ENCODE measurements at places on chromosomes 16 and 17. TPM values are rescaled to one million over a fixed set of nuclear protein-coding genes. Genes with fewer than 3 reads are reported as not detected.
A peak's percentile ranks its signal among the peaks of the same experiment; 100 is the strongest.

DNA sequence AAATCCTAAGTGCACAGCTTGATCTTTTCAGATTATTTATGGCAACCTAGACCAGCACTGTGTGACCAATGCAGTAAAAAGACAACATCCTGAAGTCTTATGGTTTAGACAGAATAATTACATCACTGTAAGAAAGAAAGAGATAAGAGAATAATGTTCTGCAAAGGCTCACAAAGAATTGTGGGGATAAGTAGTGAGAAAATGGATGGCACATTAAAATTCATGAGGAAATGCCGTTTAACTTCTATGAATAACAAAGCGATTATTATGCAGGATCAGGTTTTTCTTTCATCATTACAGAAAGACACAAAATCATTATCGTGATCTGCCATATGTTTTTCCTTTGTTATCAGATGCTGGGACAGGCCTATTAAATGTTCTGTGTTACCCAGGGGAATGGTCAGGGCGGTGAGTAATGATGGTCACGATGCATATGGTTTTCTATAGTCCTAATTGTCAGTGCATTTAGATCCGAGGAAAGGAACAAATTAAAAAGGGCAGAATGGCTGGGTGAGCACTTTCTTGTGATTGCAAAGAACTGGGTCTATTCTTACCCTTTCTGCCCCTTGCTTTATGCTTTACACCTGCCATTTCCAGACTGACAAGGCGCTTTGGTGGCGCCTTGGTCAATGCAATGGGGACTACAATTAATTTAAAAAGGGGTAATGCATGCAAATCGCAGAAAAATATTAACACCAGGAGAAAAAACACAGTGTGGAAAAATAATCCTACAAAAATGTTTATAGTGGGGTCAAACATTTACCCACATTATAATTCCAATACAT is 18.1 kb upstream of the DHX40 start:
- no peak for DNase-seq

GRCh38 chr17:6666077-6666521 is 14.5 kb downstream of the C17orf100 start:
- peak; percentile 60 for DNase-seq

DNA sequence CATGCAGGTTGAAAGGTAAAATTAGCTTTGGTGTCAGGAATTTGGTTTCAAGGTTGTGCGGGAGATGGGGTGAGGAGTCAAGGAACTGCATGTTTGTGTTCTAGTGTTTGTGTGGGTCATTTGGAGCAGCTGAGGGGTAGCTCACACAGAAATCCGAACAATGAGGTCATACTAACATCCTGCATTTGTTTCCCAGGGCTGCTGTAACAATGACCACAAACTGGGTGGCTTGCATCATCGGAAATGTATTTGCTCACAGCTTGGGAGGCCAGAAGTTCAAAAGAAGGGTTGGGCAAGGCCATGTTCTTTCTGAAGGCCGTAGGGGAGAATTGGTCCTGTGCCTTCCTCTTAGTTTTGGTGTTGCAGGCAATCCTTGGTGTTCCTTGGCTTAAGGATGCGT is 287.4 kb downstream of the HAPSTR1 start:
- DNase-seq, result no peak

DNA sequence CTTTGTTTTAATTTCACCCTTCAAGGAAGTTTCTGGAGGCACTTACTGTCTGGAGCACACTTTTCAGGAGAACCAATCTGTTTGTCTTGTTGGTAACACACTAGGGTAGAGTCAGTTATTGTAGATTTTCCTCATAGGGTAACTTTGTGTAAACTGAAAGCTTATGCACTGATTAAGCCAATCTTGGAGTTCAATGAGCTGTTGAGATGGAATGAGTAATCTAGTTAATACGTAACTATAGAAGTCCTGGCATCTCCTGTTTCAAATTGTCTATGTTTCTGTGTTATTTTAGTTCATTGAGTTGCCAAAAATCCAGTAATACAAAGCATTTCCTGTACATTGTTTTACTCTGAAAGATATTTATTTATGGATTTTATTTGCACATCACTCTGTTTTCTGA is 111.6 kb upstream of the HAS3 start:
- DNase-seq, result peak; percentile 95

DNA sequence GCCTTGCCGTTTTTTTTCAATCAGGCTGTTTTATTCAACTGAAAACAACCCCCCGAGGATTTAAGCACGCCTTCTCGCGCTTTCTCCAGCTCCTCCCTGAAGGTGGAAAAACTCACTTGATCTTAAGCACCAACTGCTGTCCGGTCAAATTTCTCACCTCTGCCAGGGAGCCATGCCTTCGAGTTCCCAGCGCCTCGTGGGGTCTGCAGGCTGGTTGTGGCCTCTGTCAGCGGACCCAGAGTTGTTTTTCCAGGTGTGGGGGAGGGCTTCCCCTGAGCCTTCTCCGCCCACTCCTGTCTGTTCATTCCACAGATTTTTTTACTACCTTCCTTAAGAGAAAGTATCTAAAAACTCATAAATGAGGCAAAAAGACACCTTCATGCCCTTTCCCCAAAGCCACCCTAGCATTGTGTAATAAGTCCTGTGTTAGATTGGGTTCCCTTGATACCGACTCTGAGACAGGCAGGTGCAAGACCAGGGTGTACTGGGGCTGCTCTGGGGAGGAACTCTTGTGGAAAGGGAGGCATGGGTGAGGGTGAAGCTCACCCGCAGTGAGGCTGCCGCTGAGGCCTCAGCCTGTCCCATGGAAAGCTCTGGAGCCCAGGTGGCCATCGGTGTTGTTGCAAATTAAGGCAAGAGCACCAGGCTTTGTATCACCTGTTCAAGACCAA is 101.6 kb downstream of the AXIN2 start:
- DNase-seq, result no peak

- DNase-seq, result peak; percentile 56
These were observed 14.6 kb upstream of the CSNK1D start for GRCh38 chr17:82287868-82288801.

GRCh38 chr16:20928774-20929411 is 28.3 kb downstream of the LYRM1 start:
- peak; percentile 30 for DNase-seq

DNA sequence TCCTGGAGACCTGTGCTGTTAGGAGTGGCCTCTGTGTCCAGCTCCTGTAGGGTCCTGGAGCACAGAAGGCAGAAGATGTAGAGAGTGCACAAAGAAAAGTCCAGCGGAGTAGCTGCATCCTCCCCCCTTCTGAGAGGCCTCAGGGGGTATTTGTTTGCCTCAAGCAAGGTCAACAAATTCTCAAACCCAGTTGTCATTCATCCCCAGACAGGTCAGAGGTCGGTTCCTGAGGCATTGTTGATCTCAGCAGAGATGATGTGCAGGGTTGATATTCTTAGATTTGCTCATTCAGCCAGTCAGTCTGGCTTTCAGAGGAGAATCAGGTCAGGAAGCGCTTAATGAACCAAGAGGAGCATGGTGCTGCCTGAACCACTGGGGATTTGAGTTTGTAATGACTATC is 8.3 kb upstream of the RBFOX1 start:
- DNase-seq, result no peak

- DNase-seq, result no peak
These were observed 19.0 kb downstream of the ELAC2 start for GRCh38 chr17:12998874-12999273.

DNA sequence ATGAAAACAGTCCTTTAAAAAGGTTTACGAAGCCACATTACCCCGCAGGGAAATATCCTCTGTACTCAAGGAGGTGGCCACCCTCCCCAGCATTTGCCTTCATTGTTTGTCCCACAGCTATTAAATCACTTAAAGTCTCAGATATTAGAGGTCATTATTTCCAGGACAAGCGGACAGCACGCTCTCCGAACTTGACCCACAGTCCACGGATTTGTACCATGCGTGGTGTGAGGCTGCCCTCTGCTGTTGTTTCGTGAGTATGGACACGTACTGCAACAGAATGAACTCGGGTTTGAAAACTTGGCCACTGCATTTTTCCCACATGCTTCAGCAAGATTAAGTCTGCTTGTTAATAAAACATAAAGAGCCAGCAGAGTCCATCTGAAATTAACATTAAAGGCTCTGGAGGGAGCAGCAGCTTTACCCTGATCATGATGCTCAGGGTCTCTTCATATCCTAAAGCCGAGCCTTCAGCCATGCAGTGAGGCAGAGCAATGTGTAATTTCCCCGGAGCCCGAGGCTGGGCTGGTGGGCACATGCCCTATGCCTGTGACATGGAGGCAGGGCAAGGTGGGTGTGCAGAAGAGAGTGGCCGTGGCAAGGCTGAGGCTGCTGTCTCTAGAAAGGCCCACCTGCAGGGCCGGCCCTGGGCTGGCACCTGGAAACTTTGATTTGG is 19.7 kb downstream of the MEAK7 start:
- DNase-seq, result peak; percentile 23

DNA sequence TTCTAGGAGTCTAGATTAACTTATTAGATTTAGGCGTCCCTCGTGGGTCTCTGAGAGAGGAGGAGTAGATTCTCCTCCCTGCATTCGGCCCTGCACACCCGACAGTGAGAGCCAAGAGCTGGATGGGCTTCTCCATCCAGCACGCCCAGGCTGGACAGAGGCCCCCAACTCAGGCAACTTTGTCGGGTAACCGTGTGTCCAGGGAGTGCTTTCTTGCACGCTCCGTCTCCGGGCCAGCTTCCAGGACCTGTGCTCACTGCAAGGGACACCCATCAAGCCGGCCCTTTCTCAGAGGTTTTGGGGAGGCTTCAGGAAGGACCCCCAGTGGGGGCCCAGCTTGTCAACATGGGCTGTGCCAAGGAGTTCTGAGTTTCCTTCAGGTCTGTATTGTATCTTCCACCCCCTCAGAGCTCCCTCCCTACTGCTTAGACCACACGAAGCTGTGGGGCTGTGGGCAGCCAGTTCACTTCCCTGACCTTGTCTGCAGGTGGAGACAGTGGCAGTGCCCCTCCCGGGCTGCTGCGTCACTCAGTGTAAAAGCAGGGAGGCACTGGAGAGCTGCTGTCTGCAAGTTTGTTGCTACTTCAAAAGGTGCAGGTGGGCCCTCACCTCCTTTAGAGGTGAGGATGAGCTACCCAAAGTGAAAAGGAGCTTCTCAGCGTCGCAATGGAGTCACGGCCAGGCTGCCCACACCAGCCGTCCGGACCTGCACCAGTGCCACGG is 24.0 kb upstream of the C16orf78 start:
- DNase-seq, result no peak

GRCh38 chr17:75403131-75403530 is 2.3 kb downstream of the GRB2 start:
- DNase-seq, result no peak

DNA sequence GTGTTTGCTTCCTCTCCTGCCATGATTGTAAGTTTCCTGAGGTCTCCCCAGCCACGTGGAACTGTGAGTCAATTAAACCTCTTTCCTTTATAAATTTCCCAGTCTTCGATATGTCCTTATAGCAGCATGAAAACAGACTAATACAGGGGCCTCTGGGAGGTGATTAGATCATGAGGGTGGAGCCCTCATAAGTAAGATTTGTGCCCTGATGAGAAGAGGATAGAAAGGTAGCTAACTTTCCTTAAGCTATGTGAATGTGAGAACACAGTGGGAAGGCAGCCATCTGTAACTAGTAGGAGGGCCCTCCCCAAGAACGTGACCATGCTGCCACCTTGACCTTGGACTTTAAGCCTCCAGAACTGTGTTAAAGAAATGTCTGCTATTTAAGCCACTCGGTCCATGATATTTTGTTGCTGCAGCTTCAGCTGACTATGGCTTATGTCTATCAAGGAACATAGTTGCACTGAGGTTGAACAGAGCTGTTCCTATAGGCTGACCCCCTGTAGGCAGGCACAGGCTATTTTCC is 30.7 kb downstream of the WWOX start:
- no peak for DNase-seq

GRCh38 chr17:42407289-42407836 is 15.7 kb downstream of the CAVIN1 start:
- DNase-seq, result no peak

GRCh38 chr17:39118674-39119419 is 32.6 kb downstream of the PLXDC1 start:
- no peak for DNase-seq

Gene GRAPL
- not detected for total RNA-seq

Gene PRKAR1A
- 235 TPM for total RNA-seq

Gene GAS2L2
- 0.07 TPM for total RNA-seq

Gene CHST5
- total RNA-seq, result not detected

Gene C16orf92
- total RNA-seq, result not detected

Gene WNT9B
- total RNA-seq, result 0.84 TPM

All from astrocyte (in vitro differentiated cells and primary cell).